ENCODE measurements at places on chromosomes 11 and 22.

- DNase-seq: peak; percentile 20
These were observed 591.2 kb downstream of the OPCML start for GRCh38 chr11:132941024-132941646.

DNA sequence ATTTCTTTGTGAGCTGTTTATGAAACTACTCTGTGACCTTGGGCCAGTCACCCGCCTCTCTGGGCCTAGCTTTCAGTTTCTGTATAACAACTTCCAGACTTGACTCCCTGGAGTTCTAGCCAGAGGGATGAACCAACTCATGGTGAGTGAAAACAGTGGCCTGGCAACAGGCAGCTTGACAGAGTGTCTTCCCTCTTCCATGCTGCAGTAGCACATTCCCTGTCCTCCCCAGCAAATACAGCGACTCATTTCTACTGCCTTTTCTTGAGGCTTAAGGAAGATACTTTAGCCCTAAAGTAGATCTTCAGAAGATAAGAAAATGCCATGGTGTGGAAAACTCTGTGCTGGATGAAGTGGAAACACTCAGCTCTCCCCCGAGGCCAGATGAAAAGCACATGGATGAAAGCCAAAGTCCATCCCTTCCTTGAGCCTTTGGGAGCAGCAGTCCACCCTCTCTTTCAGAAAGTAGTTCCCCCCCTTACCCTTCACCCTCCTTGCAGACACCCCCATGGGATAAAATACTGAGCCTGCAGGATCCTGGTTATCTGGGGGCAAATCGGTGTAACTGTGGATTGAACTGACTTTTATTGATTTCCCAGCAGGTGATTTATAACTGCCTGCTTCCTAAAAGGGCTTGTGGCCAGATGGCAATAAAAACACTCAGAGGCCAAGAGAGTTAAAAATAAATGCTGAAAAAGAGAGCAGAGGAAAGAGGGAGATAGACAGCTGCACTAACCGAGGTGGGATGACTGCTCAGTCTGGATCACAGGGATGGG lies 24.1 kb downstream of the IRAG1 start:
- DNase-seq: peak; percentile 68

DNA sequence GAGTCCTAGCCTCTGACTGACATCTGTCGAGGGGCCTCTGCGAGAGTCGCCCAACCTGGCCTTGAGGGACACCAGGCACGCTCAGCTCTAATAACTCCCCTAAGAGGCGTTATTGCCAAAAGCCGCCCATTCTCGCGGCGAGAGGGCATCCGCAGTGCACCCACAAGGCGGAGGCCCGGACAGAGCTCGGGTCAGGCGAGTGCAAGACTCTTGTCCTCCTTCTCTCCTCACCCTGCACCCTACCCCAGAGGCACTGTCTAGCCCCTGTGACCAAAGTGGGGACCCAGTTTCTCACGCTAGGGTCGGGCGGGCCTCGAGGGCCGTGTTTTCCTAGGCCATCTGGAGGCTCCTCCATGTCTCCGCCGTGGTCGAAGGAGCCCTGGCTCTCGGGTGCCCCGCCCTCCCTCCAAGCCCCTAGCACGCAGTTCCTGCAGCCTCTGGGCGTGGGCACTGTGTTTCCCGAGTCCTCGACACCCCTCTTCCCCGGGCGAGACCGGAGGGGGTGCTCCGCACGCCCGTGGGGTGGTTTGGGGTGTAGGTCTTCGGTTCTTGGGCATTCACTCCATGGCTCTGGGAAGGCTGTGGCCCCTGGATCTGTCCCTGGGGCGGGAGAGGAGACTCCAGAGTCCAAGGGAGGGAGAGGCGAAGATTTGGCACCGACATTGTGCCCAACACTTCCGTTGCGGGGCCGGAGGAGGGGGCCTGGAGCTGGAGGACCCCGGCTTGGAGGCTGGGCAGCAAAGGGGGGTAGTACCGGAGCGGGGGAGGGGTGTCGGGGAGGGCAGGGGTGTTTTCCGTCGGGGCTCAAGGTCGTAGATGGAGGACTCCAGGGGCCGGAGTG lies 1.0 kb downstream of the CHRM4 start:
- DNase-seq: no peak

DNA sequence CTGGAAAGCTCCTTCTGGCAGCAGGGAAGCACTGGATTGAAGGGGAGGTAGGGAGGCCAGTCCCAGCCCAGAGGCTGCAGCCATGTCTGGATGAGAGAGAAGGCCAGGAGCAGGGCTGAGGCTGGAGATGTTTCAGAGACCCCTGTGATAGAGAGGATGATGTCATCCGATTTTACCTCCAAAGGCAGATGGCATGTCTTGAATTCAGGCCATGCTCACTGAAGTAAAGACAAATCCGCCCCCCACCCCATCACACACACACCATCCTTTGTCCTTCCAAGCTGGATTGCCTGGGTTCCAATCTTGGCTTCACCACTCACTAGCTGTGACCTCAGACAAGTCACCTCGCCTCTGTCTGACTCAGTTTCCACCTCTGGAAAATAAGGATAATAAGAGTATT lies 47.2 kb downstream of the TP53I11 start:
- DNase-seq: no peak

DNA sequence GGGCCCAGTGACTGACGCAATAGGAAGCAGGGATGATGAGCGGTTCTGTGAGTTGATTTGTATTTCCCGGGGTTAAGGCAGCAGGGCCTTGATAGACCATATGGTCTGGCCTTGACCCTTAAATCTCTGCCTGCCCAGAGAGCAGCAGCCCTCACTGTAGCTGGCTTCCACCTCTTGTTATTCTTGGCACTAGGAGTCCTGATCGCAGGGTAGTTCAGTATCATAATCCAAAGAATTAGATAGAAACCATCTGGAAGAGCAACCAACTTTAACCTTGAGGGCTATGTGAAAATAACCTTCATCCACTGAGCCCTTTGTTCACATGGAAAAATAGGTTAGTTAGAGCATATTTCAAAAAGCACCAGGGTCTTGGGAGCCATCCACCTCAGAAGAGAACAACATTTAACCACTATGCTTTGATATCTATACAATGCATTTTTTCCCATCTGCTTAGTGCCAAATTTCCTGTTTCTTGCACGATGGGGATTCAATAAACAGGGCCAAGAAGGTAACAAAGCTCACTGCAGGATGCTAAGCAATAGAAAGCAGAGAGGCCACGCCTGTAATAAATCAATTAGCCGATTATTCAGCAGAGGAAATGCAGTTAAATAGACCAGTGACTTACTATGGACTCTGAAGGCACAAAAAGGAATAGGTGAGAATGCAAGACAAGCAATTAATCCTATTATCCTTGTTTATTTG lies 761.3 kb downstream of the OPCML start:
- DNase-seq: no peak

- no peak for DNase-seq
These were observed 28.2 kb downstream of the LRRC32 start for GRCh38 chr11:76642341-76642740.

GRCh38 chr11:10567446-10567845 lies 1.0 kb downstream of the LYVE1 start:
- DNase-seq: no peak

DNA sequence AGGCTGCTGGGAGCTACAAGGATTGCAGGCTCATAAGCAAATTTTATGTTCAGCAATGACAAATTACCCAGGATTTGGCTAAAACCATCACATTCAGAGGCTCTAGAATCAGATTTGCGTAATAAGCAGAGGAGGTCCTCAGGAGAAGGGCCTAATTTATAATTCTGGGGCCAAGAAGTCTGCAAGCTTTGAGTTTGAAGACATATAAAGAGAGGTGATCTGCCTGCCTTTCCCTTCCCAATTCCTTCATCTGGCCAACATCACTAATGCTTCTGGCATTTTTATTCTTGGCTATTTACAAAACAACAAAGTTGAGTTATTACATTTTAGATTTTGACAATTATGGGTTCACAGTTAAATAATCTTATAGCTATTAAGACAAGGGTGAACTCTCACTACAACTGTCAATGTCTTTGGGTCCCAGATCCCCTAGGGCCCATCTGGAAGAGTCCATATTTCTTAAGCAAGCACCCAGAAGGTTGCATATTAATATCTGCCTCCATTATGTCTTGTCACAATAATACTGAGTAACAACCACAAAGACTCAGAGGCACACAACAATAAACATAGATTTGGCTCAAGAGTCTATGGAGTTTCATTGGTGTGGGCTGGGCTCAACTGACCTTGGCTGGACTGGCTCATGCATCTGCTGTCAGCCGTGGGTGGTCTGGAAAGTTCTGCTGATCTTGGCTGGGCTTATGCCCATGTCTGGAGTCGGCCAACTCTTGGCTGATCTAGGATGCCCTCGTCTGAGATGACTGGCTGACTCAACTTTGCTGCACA lies 67.2 kb upstream of the CD82 start:
- no peak for DNase-seq

GRCh38 chr11:56103210-56103737 lies at the start of gene OR8H2:
TSS of gene OR8H2 (plus strand) at chr11:56103687. CDS start at chr11:56105043, 1,356 bp downstream.
- no peak for DNase-seq

- no peak for DNase-seq
These were observed 392.7 kb downstream of the GUCY1A2 start for GRCh38 chr11:106625566-106625965.

DNA sequence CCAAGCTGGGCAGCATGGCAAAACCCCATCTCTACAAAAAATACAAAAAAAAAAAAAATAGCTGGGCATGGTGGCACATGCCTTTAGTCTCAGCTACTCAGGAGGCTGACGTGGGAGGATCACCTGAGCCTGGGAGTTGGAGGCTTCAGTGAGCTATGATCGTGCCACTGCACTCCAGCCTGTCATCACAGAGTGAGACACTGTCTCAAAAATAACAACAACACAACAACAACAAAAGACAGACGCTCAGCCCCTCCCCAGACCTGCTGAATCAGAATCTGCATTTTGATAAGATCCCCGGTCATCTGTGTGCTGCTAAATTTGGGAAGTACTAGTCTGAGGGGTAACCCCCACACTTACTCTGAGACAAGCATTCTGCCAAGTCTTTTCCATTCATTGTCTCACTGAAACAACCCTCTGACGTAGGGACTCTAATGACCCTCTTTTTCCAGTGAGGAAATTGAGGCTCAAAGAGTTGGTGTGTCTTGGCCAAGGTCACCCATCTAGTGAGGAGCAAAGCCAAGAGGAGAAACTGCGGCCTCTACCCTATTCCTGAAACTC lies 7.5 kb downstream of the NEFH start:
- no peak for DNase-seq

DNA sequence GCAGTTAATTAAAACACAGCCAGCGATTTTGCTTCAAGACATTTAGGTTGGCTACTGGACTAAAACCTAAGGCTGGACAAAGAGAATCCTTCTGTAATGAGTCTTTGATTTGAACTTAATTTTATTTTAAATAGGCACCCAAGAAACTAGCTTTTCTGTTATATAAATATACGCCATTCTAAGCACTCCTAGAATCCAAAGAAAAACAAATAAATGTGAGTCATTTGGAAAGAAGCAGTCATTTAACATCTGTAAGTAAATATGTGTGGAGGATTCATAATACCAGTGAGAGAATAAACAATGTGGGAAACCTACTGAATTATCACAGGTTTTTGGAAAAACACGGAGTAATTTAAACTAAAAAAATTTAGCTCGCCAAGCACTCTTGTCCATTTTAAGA lies 1.2 kb upstream of the TECTA start:
- no peak for DNase-seq

DNA sequence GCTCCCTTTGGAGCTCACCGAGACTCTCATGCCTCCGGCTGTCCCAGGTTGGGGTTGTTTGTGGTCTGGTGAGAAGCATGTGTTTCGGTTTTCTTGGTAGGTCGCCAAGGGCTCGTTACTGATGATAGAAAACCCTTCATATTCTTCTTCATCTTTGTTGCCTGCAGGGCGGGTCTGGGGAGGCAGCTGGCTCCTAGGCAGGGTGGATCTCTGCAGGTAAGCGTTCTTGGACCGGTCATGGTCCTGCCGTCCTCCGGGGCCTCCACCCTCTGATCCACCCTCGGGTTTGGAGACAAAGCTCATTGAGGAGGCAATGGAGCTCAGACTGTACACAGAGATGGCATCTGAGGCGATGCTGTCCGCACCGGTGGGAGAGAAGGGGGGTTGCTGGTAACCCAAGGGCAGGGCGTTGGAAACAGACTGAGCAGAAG lies 64.3 kb upstream of the PITPNB start:
- no peak for DNase-seq

- DNase-seq: no peak
These were observed 96.3 kb downstream of the PAX6 start for GRCh38 chr11:31714840-31715239.

GRCh38 chr11:1326435-1327063 lies 17.1 kb upstream of the TOLLIP start:
- DNase-seq: no peak

DNA sequence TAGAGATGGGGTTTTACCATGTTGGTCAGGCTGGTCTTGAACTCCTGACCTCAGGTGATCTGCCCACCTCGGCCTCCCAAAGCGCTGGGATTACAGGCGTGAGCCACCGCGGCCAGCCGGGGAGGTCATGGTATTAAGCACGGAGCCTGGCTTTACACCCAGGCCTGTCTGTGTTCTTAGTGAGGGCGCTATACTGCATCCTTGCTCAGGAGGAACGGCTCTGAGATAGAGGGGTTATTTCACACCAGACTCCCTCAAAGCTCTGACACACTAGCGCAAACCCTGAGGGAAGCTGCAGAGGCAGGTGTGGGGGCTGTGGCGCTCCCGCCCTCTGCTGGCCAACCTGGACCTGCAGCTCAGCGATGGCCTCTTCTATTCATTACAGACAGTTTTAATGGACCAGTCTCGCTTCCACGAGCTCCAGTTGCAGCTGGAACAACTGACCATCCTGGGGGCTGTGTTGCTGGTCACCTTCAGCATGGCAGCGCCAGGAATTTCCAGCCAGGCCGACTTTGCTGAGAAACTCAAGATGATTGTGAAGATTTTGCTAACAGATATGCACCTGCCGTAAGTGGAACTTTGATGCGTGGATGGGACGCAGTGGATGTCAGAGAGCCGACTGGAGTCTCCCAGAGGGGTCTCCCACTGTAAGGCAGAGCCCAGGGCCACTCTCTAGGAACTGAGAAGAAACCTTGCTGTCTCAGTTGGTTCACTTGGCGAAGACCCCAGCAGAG lies 26.2 kb downstream of the TCP11L1 start:
- peak; percentile 67 for DNase-seq

GRCh38 chr11:86047275-86047991 lies 21.5 kb downstream of the PICALM start:
- peak; percentile 90 for DNase-seq

- DNase-seq: peak; percentile 52
These were observed 58.7 kb upstream of the FDX1 start for GRCh38 chr11:110371084-110371483.

GRCh38 chr22:44538518-44539315 lies 40.7 kb upstream of the RTL6 start:
- DNase-seq: no peak

GRCh38 chr11:11217929-11218628 lies 135.0 kb downstream of the CSNK2A3 start:
- DNase-seq: no peak
